ENCODE measurements at places on chromosomes 12 and 14.
A peak's percentile ranks its signal among the peaks of the same experiment; 100 is the strongest.

- DNase-seq: no peak
Observed at GRCh38 chr14:53865711-53866110, 90.9 kb downstream of the BMP4 start.

- DNase-seq: no peak
Observed at GRCh38 chr12:7017870-7018349, 366 bp downstream of the LPCAT3 start.

- no peak for DNase-seq
Observed at GRCh38 chr12:128803788-128804187, 20.0 kb downstream of the SLC15A4 start.

- no peak for DNase-seq
Observed at GRCh38 chr14:70203686-70204085, 14.9 kb upstream of the SLC8A3 start.

DNA sequence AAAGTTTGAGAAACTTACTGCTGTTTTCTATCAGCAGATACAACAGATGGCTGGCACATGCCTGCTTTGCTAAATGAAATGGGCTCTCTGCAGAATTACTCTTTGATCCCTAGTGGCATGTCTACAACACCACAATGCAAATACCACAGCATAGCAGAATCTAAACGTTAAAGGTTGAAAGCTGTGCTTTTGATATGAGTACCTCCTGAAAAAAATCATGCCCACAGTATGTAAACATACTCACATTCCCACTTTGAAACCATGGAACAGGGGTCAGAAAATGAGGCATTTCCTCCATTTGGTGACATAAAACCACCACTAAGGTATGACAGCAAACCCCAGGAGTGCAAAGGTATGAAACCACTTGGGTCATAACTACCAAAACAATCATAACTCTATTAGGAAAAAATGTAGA is 7.5 kb downstream of the WIF1 start:
- DNase-seq: no peak

- no peak for DNase-seq
Observed at GRCh38 chr12:69392179-69392928, 32.8 kb downstream of the YEATS4 start.

- peak; percentile 51 for DNase-seq
Observed at GRCh38 chr12:57583008-57583831, 7.8 kb upstream of the PIP4K2C start.

- no peak for DNase-seq
Observed at GRCh38 chr12:124510301-124510970, 57.0 kb downstream of the NCOR2 start.

GRCh38 chr12:50222275-50222783 is 55.2 kb upstream of the CERS5 start:
- no peak for DNase-seq

DNA sequence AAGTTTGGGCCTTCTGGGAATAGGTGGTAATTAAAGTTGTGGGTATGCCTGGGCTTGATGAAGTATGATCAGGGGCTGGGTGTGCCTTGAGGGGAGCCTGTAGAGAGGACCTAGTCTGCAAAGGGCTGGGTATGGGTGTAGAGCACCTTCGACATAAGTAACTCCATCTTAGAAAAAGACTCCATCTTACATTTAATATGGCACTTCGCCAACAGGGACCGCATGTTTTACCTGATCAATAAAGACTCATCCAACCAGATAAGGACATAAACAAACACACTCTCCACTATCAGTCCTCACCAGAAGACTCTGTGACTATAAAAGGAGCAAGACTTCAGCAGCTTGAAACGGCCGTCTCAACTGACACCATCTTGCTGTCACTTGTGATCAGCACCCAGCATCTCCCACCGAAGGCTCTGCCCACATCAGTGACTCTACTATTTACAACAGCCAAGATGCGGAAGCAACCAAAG is 23.5 kb upstream of the GPR68 start:
- no peak for DNase-seq

- no peak for DNase-seq
Observed at GRCh38 chr12:88310666-88311065, 168.6 kb downstream of the TMTC3 start.

DNA sequence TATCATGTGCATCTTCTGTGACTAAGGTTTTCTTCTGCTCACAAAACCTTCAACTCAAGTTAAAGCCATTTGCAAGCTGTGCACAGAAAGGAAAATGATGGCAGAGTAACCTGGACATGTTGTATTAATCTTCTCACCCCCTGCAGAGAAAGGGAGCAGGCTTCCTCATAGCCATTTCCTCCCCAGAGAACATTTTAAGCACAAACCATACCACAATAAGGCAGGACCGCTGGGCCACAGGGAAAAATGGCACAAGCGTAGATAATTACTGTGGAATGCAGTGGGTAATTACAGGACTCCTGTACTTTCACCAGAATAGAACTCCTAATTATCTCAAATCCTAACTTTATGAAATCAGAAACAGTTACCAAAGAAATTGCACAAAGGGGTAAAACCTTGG is 215.7 kb downstream of the KIF21A start:
- no peak for DNase-seq

GRCh38 chr12:19744705-19745218 is 305.5 kb downstream of the AEBP2 start:
- no peak for DNase-seq

GRCh38 chr12:126706300-126706699 is 1560.7 kb upstream of the TMEM132C start:
- no peak for DNase-seq

- DNase-seq: no peak
Observed at GRCh38 chr12:120225852-120226640, 25.1 kb upstream of the RPLP0 start.

GRCh38 chr12:6171409-6172015 is 28.7 kb upstream of the CD9 start:
- no peak for DNase-seq

DNA sequence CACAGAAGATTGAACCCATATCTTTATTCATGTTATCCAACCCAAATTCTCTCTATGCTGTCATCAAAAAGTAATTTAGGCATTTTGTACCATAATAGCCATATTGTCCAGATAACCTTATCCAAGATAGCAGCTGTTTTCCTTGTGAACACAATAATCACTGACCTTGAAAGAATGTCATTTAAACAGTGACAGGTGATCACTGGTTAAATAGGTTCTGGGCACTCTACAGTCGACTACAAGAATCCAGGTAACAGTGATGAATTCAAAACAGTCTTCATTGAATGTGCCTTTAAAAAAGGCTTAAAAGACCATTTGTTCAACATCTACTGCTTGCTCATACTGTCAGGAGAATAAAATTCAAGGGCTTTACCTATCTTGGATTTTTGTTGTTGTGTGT is 4.6 kb upstream of the SPX start:
- no peak for DNase-seq

DNA sequence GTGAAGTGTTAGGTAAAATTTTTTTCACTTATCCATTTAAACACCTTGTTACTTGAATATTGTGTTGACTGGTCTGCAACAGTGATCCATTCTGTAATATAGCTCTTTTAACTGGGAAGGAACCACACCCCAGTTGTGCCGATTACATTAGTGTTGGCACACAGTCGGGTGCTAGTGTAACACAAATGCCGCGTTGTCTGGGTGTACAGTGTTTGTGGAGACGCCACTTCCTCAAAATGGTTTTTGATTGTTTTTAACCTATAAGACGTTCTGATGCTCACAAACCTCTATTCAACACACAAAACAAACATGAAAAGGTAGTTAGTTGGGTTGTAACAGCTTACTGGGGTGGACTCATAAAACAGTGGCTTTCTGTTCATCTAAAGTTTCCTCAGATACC is 48.0 kb upstream of the TRAF3 start:
- DNase-seq: no peak

DNA sequence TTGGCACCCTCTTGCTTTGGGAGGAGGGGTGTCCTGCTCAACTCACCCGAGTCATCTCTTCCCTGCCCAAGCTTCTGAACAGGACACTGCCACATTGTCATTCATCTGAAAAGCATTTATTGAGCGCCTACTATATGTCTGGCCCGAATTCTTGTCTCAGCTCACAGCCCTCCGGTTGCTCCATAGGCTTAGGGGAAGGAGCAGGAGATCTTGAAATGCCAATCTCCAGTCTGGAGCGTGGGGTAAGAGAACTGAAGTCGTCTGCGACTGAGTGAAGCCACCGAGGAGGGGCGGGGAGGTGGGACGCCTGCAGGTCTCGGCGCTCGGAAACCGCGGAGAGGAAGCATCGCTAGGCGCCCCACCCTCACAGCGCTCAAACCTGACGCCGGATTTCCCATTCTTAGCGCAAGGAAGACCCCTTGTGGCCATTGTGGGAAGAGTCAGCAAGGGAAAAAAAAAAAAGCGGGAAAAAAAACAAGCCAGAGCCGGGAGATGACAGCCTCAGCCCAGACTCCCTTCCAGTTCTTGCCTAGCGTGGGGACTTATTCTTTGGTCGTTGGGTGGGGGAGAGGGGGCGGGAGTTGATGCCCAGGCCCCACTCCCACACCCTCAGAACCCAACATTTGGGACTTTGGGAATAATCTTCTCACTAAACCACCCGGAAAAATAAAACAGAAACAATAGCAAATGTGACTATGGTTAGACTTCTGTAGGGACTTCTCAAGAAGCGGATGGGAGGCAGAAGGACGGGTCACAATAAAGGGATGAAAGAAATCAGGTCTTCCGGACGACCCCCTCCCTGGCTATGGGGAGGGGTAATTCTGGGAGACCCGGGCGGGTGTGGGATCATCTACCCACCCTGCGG is 28.2 kb upstream of the SMUG1 start:
- peak; percentile 77 for DNase-seq

GRCh38 chr12:81221681-81222080 is 143.8 kb downstream of the ACSS3 start:
- no peak for DNase-seq

DNA sequence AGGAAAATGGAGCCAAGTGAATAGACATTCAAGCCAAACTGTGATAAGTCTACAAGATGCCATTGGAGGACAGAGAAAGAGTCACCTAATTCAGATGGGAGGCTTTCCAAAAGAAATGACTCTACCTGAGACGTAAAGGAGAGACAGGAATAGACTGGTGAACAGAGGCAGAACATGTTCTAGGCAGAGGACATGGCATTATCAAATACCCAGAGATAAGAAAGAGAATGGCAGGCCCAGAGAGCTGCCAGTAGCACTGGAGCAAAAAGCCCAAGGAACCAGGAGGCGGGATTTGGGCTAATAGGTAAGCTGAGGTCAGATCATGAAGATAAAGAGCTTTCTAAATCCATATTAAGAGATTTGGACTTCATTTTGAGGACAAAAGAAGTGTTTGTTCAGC is 207.1 kb downstream of the AKAP6 start:
- DNase-seq: no peak

DNA sequence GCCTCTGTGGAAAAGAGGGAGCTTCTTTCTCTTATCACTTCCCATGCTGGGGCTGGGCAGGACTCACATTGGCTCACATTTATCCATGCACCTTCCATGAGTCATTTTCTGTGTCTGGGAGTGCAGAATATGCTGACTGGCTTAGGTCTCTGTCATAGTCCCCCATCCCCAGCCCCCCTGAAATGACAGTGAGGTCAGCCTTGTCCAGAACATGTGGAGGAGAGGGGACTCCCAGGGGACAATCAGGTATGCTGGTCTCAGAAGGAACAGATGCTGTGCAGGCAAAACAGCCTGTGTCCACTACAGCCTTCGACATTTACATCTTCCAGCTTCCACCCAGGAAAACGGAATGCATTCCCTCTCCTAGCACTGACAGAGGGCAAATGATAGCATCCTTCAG is 35.0 kb downstream of the ADGRD1 start:
- DNase-seq: no peak

DNA sequence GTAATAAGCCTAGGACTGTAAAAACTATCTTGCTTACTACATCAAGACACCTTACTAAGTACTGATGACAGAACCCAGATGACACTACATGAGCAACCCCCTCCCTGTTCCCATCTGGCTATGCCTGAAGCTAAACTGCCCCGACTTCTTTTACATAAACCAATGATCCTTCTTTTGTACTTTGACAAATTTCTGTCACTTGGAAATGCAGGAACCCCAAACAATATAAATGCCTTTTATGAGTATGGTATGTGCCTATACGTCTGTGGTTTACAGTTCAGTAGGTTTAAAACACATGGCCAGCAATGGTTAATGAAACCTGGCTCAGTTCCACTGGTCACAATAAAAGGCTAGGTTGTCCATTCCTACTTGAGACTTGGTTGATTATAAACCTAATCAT is 6.1 kb downstream of the SYCP3 start:
- DNase-seq: no peak

GRCh38 chr14:102793531-102794328 is 16.5 kb downstream of the TRAF3 start:
- DNase-seq: no peak

GRCh38 chr12:124915239-124916236 is 1.1 kb upstream of the UBC start:
- DNase-seq: no peak

- DNase-seq: no peak
Observed at GRCh38 chr14:96735526-96735925, 61.7 kb upstream of the VRK1 start.

GRCh38 chr12:121812320-121812871 is 8.6 kb downstream of the SETD1B start:
- no peak for DNase-seq

DNA sequence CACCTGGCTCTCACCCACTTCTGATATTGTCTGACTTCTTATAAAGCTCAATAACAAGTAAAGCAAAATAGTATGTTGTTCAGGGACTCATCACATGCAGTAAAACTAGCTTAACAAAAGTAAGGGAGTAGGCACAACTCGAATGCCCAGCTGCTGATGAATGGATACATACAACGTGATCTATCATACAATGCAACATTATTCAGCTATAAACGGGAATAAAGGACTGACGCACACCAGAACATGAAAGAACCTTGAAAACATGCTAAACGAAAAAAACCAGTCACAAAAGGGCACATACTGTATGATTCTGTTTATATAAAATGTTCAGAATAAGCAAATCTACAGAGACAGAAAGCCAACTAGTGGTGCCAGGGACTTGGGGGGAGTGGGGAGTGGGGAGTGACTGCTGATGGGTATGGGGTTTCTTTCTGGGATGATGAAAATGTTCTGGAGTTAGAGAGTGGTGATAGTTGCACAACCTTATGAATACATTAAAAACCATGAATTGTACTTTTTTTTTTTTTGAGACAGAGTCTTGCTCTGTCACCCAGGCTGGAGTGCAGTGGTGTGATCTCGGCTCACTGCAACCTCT is 11.1 kb downstream of the PLBD2 start:
- DNase-seq: no peak

DNA sequence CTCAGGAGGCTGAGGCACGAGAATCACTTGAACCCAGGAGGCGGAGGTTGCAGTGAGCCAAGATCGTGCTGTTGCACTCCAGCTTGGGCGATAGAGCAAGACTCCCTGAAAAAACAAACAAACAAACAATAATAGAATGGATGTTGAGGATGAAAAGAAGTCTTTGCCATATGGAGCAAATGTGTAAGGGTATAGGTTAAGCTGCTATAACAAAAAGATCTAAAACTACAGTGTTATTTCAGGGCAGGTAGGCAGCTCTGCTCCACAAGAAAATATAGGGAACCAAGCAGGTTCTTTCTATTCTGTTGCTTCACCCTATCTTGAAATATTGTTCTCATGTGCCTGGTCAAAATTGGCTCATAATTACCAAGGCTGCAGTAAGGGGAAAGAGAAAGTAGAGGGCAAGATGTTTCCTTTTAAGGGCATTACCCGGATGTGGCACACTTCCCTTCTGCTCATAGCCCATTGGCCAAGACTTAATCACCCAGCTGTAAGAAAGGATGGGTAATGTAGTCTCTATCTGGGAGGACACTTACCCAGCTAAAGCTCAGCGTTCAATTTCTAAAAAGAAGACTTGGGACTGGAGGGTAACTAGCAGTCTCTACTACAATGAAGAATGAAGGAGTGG is 23.5 kb downstream of the SDSL start:
- no peak for DNase-seq
